AG10803 (cell line): ENCODE measurements at places on chromosomes 13 and 19.

DNA sequence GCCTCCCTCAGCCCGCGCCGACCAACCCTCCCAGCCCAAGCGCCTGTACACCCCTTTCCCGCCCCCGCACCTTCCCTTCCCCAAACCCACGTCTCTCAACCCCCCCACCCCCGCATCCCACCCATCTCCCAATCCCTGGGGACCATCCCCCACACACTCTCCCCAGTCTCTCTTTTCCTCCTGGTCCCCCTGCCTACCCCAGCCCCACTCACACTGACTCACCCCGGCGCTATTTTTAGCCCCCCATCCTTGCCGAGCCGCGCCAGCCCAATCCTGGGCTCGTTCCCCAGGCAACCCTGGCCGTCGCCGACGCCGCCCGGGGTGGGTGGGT, 11.7 kb downstream of the CIC start:
- DNase-seq, result peak; percentile 21

DNA sequence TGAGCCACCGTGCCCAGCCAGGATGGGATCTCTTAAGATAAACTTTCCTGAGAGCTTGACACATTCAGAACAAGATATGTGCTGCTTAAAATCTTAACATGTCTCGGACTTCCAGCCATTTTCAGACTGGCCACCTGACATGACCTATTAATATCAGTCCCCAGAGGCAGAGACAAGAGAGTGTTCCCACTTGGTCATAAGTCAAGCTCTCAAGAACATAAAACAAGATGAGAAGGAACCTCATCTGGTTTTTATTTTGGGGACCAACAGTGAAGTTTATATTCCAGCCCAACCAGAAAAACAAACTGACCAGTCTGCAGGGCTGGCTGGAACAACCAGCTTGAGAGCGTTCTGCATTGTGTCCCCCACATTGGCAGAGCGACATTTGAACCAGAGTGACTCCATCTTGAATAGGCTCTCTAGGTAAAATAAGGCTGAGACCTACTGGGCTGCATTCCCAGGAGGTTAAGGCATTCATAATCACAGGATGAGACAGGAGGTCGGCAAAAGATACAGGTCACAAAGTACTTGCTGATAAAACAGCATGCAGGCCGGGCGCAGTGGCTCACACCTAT, 21.8 kb upstream of the PLEKHF1 start:
- peak; percentile 9 for DNase-seq

DNA sequence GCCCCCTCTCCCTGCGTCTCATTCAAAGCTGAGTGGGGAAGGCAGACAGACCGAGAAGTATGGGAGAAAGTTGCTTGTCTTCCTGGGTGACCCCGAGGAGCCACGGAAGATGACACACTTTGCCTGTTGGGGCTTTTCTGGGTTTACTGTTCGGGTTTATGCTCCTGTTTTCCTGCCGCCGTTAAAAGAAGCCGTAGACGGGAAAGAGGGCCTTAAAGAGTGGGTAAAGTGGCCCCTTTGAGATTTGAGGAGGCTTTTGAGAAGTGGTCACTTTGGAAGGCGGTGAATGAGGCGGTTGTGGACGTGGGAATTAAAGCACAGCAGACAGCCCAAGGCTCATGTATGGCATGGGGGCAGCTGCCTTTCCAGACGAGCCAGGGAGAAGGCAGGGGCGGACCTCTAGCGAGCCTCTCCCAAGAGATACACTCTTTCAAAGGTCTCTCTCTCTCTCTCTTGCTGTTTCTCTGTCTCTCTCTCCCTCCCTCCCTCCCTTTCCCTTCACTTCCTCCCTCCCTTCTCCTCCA, 493 bp upstream of the LHFPL6 start:
- DNase-seq, result peak; percentile 29

- peak; percentile 28 for DNase-seq
Observed at GRCh38 chr19:40549007-40549708, 27.5 kb upstream of the SHKBP1 start.

DNA sequence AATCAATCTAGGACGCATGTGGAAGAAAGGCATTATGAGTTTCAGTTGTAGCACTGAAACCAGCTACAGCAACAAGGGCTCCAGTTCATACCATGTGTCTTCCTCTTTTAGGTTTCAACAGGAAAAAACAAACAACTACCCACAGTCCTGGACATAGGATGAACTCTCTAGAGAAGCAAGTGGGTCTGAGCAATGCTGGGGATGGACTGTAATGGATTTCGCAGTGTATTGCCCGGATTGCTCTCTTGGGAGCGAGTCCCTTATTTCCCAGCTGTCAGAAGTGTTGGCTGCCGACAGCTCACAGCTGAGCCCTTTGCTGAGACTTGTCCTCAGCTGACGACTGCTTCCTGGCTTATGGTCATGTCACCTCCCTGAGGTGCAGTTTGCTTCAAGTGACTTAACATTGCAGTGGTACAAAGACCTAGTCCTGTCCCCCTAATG, 12.1 kb upstream of the MYCBP2 start:
- no peak for DNase-seq

DNA sequence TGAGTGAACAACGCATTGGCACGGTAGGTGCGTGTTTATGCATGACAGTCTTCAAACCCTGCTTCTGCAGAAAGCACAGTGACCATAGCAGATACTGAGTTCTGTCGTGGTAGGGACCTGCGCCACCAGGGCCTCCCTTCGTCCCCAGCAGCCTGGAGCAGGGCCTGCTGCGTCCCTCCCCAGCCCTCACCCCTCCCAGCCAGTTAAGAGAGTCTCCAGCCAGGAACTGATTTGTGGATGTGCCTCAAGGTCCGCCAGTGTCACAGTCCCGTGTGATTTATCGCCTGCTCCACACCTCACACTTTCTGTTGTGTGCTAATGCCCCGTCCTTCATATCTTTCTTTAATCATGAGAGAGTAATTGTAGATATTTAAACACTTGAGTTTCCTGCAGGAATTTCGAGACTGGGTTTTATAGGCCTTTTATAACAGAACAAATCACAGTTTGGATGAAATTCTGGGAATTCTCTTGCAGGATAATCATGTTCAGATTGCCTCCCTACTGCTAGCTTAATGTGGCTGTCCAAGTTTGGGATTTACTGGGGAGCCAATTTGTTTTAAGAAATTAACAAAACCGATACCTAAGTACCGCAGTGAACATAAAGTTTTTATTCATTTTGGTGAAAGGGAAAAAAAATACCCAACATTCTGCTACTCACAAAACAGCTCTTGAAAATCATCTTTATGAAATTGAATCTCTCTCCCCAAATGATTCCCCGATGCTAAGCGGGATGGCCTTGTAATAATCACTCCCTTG, 438.6 kb downstream of the TSHZ3 start:
- no peak for DNase-seq

DNA sequence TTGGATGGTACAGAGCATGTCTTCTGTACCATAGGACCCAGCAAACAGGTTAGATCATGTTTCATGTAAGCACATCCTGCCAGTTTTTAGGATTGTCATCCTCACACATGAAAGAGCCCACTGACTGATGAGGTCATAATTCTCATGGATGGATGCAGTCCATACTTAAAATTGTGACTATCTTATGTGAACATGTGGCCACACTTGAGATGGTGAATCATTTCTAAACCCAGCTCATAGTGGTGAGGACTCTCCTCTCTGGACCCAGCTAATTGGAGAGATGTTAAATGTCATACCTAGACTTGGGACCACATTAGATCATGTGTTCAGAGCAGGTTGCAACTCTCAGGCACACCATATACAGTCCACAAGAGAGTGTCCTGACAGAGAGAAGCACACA, 24.8 kb upstream of the ZNF254 start:
- DNase-seq, result no peak

- no peak for DNase-seq
Observed at GRCh38 chr13:112246731-112247470, 129.3 kb upstream of the SPACA7 start.

- DNase-seq, result no peak
Observed at GRCh38 chr13:114283576-114283975, 2.2 kb downstream of the UPF3A start.

- no peak for DNase-seq
Observed at GRCh38 chr13:45180713-45181601, 19.9 kb downstream of the KCTD4 start.

- DNase-seq, result peak; percentile 49
Observed at GRCh38 chr19:12938779-12939601, 581 bp downstream of the CALR start.

- DNase-seq, result no peak
Observed at GRCh38 chr19:32023564-32023832, 321.9 kb upstream of the ZNF507 start.

DNA sequence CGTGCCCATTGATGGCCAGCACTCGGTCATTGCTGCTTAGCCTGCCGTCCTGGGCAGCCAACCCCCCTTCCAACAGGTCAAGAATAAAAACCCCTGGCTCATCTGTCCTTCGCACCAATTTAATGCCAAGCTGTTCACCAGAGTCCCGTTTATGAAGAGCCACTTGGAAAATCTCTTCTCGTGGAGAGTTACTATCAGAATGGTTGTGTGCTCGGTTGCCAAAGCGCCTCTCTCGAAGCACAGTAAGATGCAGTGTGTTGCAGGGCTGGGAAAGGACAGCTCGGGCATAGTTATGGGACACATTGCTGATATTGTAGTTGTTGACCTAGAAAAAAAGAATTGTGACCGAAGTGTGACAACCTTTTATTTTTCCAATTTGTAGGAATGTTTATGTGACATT, 57.9 kb downstream of the LNX2 start:
- no peak for DNase-seq

GRCh38 chr19:18194554-18195238, 1.7 kb downstream of the MPV17L2 start:
- DNase-seq, result no peak

DNA sequence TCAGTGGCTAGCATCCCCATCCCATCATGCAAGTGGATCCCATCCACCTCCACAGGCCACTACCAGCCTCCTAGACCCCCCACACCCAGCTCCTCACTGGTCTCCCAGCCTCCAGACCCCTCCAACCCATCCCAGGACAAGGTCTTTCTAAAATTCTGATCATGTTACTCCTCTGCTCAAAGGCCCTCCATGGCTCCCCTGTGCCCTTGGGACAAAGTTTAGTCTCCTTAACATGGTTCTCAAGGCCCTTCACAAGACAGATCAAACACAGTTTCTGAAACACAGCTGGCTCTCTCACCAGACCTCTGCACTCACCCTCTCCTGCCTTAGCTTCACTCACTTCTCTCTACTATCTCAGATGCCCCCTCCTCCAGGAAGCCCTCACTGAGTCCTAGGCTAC, 9.3 kb downstream of the CEACAM19 start:
- DNase-seq, result no peak

DNA sequence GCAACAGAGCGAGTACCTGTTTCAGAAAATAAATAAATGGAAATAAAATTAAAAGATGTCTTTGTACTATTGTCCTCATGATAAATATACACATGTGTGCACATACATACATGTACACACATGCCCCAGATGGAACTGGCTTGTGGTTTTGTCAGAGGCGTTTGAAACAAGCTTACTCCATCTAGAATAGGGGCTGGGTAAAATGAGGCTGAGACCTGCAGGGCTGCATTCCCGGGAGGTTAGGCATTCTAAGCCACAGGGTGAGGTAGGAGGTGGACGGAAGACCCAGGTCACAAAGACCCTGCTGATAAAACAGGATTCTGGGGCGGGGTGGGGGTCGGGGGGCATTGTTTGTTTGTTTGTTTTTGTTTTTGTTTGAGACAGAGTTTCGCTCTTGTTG, 8.1 kb upstream of the SIN3B start:
- no peak for DNase-seq

DNA sequence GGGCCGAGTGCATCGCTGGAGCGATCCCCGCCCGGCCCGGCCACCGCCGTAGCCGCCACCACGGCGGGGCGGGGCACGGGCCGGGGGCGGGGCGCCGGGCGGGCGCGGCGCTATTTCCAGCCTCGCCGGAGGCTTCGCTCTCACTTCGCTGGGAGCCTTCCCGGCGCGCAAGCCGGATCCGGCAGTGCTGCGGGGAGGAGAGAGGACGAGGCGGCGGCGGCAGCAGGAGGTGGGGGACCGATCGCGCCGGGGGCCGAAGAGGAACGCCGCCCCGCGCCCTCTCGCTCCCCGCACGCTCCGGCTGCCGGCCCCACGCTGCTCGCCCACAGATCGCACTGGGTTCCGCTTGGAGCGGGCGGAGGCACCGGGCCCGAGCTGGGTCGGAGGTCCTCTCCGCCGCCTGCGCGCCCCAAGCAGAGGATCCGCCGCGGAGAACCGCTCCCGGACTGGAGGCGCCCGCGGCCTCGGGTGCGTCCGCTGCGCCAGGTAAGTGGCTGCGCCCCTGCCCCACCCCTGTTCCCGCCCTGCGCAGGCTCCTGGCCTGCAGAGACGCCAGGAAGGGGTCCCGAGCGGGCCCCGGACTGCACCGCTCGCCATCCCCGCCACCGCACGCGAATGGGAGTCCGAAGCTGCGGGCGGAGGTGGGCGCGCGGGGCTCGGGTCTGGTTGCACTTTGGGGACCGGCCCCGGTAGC, at the start of gene CHST8:
CHST8 (plus strand) TSS at position 143 of the 694 bp plus-strand sequence. CDS start 67,309 bp downstream, outside the sequence.
- DNase-seq, result peak; percentile 20

DNA sequence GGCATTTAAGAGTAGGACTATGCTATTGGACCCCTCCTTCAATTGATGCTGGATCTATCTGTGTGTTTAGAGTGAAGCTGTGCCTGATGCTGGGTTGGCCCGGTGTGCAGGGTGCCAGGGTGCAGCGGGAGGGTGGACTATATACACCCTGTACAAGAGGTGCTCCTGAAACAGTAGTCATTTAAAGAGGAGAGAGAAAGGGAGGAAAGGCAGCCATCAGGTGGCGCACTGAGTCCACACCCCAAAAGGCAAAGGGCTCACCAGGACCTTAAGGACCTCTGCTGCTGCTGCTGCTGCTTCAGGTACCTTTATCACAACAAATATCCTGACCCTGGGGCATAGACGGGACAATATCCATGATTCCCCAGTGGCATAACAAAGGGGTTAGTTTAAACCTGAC, 39.4 kb downstream of the ZNF136 start:
- DNase-seq, result no peak

- DNase-seq, result no peak
Observed at GRCh38 chr19:13521066-13521465, 14.8 kb upstream of the CACNA1A start.

DNA sequence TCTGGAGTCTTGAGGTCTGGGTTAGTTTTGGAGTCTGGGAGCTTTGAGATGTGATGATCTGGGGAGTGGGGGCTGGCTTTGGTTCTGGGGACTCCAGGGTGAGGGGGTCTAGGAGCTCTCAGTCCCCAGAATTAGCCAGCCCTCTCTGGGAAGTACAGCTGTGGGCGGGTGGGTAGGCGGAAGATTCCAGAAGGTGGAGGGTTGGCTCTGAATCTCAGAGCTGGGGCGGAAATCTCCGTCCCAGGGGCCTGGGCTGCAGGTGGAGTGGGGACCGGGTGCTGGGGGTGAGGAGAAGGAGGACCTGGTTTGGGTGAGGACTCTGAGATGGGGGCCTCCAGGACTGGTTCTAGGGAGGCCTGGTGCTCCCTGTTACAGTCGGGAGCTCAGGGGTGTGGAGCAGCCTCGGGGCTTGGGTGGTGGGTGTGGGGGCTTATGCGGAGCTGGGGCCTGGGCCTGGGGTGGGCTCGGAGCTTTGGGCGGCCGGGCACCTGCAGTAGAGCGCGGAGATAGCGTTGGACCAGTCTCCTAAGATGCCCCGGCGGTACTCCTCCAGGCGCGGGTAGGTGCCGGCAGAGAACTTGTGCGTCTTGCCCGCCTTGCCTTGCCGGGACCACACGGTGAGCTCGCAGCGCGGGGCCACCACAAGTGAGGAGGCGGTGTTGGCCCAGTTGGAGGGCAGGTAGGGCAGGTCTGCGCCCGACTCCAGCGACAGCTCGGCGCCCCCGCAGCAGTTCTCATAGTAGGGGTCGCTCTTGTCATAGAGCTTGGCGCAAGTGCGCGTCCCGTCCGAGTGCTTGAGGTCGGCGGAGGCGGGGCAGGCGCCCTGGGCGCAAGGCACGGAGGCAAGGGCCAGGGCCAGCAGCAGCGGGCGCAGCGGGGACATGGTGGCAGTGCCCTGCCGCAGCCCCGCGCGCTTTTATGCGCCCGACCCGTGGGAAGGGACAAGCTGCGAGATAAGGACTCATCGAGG, at the start of gene SYCN:
SYCN (minus strand) TSS at position 892 of the 970 bp plus-strand sequence; CDS start at position 883, 9 bp downstream.
- DNase-seq, result no peak

- peak; percentile 21 for DNase-seq
Observed at GRCh38 chr19:45251452-45252354, 632 bp downstream of the MARK4 start.
